ENCODE measurements at places on chromosomes 12 and 14.

DNA sequence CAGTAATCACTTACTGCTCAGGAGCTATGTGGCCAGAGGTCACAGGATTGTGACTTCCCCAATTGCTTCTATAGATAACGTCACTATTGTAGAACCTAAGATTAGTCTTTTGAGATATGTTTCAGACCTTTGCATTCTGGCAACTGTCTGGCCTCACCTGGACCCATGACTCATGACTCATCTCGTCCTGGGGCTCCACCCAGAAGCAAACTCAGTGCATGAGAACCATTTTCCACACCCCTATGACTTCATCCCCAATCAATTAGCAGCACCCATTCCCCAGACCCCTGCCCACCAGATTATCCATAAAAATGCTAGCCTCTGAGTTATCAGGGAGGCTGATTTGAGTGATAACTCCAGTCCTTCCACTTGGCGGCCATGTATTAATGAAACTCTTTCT is 186.9 kb downstream of the EMP1 start:
- DNase-seq: no peak

DNA sequence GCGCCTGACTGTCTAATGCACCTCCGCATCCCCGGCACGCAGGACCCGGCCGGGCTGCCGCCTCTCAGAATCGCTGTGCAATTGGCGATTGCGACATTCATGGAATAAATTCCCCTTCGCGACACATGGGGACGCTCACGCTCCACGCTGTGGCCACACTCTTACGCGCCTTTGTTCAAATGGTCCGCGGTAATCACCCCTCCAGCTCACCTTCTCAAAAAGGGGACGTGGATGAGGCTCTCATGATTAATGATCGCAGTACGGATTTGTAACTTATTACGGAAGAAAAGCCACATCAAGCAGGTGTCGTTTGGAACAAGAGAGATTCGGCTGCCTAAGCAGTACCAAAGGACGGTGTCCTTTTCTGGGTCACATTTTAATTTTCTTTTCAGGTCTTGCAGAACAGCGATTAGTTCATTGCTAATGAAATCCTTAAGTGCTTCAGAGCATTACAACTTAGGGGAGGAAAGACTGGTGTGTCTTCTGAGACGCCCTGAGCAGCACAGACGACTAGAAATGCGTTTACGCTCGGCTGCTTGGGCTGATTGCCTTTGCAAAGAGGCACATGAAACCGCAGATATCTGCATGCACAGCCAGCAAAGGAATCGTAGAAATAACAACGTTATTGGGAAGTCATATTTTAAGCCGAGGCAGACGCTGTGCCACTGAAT is 37.3 kb upstream of the ADGRD1 start:
- DNase-seq: no peak

- DNase-seq: no peak
These were observed 29.3 kb upstream of the EAPP start for GRCh38 chr14:34568803-34569202.

- DNase-seq: no peak
These were observed 106.7 kb downstream of the CRADD start for GRCh38 chr12:93783832-93784231.

GRCh38 chr14:30966415-30967363 is 58.8 kb upstream of the AP4S1 start:
- no peak for DNase-seq

DNA sequence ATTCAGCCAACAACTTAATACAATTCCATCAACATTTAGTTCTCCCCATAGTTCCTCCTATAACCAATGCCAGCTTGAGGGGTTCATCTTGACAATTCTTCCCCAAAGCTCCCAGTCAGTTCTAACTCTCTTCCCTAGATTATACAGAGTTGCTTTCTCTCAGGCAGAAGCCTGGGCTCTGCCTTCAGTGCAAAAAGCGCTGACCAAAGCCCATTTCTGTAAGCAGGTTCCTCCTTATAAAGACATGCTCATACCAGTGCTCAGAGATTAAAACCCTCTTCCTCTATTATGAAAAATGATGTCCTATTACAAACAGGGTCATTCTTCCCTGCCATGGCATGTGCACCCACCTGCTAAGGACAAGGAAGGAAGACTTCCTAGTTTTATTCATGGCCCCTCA is 16.2 kb downstream of the SPIC start:
- no peak for DNase-seq

DNA sequence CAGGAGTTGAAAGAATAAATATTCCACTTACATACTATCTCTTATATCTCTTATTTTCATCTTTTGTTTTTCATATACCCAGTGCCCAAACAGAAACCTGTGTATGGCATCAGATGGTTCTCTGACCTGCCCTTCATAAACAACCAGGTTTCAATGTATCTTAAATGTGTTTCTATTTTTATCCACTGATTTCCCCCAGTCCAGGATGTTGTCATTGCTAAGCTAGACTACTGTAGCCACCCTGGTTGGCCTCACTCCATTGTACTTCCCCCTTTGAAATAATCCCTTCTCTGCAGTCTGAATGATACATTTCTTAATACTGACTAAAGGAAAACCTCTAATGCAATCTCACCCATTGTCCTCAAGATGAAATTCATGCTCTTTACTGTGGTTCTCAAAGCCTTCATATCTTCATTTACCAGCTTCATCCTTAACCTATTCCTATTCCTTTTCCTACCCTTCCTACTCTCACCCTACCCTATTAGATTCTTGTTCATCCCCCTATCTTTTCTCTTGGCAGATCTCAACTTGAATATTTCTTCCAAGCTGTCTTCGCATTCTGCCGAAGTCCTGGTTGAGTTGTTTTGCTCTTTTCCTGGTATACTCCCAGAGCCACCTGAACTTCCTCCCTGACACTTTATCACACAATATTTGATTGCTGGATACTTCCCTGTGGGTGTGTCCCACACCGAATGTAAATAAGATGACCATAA is 312.4 kb downstream of the FOXG1 start:
- no peak for DNase-seq

GRCh38 chr14:23364164-23365035 is 572 bp downstream of the EFS start:
- DNase-seq: no peak

GRCh38 chr14:100103250-100104005 is 38.2 kb downstream of the EVL start:
- DNase-seq: no peak

GRCh38 chr12:8078398-8078797 is 3.7 kb upstream of the NECAP1 start:
- peak; percentile 67 for DNase-seq

- no peak for DNase-seq
These were observed 272.4 kb downstream of the ALX1 start for GRCh38 chr12:85552461-85552860.

GRCh38 chr12:49909826-49910225 is 6.1 kb upstream of the FAIM2 start:
- DNase-seq: peak; percentile 43

- DNase-seq: no peak
These were observed 100.7 kb upstream of the EIF5 start for GRCh38 chr14:103233328-103233727.

DNA sequence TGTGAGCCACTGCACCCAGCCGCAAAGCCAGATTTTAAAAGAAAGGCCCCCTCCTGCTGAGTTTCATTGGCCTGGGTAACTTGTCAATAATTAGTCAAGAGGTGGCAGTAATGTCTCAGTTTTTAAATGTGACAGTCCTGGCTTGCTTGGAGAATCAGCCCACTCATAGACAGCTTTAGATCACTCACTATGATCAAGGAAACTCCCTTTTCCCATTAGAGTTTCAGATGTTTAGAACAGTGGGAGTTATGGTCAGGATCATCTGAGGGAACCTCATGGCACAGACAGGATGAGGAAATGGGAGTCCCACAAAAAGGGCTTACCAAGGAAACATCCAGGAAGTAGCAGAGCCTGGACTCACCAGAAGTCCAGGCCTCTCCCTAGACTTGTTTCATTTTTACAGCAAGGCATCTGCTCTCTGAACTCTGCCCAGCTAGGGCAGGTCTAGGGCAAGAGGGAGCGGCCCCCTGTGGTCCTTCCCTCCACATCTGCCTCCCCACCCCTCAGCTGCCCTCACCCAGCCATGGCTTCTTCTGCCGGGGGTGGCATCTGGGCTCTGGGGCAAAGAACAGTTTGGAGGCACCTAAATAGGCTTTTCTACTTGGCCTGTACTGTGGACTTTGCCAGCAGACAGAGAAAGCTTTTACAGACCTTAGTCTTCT is 11.2 kb downstream of the BCL2L14 start:
- DNase-seq: no peak

- DNase-seq: no peak
These were observed 11.8 kb downstream of the SLC6A12 start for GRCh38 chr12:202081-202731.

- peak; percentile 54 for DNase-seq
These were observed 97.4 kb downstream of the C12orf50 start for GRCh38 chr12:87931812-87932211.

DNA sequence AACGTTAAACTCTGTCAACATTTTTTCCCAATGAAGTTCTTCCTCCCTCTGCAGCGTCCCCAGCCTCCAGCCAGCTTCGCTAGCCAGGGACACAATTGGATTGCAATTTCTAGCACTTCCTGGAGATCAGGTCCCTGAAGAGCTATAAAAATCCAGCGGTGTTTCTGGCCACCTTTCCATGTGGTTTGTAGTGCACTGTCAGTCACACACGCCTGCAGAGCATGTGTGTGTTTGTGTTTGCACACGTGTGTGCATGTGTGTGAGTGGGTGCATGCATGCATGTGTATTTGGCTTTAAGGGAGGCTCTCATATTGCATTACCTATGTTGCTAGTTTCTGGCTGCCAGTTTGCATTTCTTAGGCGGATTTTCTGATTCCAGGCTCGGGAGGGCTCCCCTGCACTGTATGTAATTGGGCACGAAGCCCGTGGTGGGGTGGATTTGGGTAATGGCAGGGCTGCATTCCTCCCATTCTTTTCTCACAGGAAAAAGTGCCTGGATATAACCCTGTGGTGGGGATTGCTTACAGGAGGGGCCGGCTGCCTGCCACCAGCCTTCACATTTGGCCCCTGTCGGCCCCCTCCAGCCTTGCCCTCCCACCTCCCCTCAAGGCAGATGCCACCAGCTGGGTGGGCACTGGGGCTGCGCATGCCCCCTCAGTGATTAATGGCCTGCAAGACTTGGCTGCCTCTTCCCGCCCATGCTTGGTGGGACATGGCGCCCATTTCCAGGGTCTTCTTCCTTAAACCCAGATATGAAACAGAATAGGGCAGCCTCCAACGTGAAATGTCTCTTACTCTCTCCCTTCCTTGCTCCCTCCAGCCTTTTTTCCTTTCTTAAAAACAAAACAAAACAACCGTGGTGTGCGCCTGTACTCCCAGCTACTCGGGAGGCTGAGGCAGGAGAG is 74.0 kb downstream of the TSPAN9 start:
- DNase-seq: no peak

DNA sequence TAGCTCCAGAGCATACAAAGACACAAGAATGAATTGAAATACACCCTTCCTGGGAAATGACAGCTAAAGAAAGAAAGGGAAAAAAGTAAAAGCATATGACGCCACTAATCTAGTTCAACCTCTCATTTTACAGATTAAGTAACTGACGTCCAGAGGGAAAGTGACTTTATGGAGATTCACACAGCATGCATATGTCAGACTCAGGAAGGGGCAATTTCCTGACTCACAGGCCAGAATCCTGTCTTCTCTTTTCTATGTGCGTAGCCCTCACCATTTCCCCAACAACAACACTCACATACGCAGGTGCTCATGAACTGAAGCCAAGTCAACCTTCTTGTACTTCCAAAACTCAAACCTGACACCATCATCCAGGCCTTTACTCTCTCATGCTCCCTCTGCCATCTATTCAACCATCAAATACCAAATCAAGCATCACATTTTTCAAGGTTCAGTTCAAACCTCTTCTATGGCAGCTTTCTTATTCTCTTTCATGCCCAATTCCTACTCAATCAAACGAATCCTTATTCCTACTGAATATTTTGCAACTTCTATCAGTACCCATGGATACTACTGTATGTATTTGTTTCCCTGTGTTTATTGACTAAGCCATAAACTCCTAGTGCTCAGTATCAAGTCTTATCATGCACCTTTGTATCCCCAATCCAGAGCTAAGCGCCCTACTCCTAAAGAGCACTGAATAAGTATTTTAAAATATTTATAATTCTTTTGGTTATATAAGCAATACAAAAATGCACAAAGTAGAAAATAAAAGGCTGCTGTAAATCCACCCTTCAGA is 52.8 kb downstream of the STXBP6 start:
- no peak for DNase-seq

DNA sequence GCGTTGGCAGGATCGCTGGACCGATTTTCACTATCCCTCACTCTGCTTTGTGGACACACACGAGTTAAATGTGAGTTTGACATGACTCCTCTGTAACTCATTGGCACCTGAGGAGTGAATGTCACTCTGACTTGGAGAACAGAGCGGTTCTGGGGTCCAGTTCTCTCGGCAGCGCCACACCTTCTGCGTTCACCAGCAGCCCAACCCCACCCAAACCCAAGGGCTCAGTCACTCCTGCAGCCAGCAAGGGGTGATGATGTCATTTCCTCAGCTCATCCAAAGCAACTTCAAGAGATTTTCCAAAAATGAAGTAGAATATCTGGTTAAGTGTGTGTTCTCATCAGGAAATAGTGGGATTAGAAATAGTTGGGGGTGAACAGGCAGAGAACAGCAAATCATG is 36.3 kb downstream of the ADGRD1 start:
- no peak for DNase-seq

- DNase-seq: no peak
These were observed 2.0 kb upstream of the DNAJC14 start for GRCh38 chr12:55831447-55831815.

- DNase-seq: no peak
These were observed 35.8 kb downstream of the CAPS2 start for GRCh38 chr12:75294336-75294735.
